ENCODE measurements at places on chromosomes 11 and 22.

DNA sequence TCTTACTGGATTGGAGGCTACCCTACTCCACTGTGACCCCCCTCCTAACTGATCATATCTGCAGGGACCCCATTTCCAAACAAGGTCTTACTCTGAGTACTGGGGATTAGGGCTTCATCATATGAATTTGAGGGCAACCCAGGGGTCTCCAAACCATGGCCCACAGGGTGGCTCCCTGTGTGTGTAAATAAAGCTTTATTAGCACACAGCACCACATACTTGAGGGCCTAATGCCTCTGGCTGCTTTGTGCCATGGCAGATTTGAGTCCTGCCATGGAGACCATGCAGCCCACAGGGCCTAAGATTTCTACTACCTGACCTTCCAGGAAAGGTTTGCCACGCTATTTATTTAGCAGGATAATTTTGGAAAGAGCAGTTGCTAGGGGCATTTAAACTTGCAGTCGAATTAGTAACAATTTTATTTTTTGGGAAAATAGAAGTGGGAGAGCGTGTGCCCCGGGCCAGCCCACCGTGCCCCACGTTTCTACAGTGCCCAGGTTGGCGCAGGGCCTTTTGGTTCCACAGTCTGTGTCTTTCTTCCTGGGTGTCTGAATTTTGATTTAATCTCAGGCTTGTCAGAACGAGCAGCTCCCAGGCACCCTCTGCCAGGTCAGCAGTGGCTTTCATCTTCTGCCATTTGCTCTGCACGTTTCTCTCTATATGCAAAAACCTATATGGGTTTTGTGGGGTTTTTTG, 92.3 kb downstream of the KCNQ1 start:
- DNase-seq = no peak

DNA sequence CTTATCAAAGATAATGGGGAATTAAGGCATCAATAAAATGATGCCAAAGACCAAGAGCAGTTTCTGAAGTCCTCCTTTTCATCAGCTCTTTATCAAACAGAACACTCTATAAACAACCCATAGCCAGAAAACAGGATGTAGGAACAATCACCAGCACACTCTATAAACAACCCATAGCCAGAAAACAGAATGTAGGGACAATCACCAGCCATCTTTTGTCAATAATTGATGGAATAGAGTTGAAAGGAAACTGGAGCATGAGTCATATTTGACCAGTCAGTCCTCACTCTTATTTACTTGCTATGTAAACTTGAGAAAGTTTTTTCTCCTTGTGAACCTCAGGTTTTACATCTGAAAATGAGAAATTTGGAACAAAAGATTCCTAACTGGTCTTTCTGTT, 10.0 kb downstream of the MS4A2 start:
- no peak for DNase-seq

GRCh38 chr22:41857155-41857859, 24.4 kb downstream of the SREBF2 start:
- peak; percentile 76 for DNase-seq

DNA sequence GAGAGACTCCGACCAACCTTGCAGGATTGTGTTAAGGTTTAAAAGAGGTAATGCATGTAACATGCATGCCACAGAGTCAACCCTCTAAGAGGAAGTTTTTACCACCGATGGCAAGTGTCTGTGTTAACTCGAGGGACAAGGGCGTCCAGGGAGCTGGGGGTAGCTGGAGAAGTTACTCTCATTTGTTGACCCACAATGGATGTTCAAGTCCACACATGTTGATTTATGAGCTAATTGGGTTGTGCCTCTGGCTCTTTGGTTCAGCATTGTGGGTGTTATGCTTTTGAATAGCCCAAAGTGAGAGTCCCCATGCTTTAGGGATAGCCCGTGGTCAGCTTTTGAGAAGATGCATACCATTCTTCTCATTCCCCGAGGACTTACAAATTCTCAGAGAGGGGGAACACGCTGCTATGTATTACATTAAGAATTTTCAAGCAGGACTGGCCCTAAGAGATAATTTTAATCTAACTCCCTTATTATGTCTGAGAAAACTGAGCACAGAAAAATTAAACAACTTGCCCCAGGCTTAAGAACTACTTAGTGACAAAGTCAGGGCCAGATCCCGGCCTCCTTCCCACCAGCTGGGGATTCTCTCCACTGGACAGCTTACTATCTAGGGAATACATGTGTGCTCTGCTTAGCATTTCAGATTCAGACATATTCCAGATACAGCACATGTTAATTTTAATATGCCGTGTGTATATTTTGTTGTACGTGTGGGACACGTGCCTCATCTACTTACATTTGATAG, 5.2 kb upstream of the PLET1 start:
- no peak for DNase-seq

GRCh38 chr22:20439928-20440575, 2.4 kb upstream of the SCARF2 start:
- DNase-seq = no peak

DNA sequence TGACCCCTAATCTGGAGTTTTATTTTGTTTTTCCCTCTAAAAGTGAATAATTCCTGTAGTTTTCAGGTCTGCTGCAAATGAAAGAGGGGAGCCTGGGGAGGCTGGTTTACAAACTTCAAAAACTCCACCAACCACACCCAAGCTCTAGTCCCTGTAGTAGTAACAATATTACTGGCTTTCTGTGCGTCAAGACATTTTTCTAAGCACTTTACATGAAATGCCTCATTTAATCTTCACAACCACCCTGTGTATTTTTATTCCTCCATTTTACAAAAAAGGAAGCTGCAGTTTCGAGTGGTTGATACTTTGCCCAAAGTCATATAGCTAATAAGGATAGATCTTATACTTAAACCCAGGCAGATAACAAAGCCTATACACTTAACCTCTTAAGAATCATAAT, 23.5 kb downstream of the CTNND1 start:
- DNase-seq = no peak

- DNase-seq = no peak
Measured at GRCh38 chr11:27397624-27398399, 34.8 kb upstream of the CCDC34 start.

DNA sequence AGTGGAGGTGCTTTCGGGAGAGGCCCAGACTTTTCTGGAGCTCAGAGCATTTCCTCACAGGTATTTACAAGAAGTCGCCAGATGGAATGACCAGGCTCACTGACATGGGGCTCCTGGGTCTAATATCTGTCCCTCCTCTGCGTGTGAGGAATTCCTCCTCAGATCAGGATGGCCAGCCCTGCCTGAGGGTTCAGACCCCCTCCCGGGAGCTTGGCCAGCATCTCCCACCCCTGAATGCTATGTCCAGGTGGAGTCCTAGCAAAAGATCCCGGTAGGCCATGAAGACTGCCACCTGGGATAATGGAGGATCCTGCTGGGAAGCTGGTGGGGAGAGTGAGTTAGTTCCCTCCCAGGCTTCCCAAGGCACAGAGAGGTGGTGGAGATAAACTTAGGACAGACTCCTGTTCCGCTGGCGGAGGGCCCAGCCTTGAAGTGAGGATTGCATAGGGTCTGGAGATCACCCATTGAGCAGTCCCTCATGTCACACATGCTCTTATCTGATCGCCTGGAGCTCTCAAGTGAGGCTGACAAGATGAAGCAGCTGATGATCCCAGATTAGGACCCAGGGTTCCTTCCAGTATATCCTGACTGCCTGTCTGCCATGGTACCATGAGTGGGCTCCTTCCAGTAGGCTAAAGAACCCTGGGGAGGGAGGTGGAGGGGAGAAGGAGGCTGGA, 5.7 kb downstream of the OAF start:
- no peak for DNase-seq

- no peak for DNase-seq
Measured at GRCh38 chr11:66345316-66345649, 379 bp upstream of the BRMS1 start.

DNA sequence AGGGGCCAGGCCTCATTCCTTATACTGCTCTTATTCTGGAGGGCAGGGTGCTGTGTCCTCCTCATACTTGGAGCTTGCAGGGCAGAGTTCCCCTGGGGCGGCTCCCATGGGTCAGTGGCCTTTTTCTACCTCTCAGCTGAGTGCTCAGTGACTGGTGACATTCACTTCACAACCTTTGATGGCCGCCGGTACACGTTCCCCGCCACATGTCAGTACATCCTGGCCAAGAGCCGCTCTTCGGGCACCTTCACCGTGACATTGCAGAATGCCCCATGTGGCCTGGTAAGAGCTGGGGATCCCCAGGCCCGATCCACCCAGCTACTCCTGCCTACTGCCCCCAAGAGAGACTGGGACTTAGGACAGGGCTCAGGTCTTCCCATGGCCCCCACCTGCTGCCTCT, 14.5 kb downstream of the OTOG start:
- DNase-seq = no peak

DNA sequence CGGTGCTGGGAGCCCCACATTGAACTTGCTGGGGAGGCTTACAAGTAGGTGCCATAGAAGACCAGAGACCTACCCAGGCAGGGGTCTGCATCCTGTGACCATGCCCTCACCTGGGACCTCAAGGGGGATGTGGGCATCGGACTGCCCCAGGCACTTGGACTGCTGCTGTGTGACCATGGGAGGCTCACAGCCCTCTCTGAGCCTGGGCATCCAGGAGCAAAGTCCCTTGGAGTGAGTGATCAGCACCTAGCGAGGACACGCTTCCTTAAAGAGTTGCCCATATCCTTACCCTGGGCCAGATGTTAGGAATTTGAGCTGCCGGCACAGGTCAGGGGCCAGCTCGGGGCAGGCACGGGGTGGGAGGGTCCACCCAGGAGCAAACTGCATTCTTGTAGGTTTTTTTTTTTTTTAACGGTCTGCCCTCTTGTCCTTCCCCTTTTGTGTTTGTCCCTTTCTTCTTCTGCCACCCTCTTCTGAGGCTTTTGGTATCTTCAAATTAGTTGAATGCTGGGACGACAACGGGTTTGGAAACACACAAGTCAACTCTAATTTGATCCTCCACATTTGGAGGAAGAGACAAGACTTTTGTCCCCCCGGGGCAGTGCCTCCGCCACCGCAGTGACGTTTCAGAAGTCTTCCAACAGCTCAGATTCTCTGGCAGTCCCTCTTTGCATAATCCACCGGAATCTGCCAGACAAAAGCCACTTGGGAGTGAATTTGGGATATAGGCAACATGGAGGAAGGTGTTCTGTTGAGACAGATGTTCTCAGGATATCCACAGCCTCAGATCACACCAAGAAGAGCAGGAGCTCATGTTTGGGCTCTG, 46.1 kb upstream of the LINC01488 start:
- DNase-seq = no peak

DNA sequence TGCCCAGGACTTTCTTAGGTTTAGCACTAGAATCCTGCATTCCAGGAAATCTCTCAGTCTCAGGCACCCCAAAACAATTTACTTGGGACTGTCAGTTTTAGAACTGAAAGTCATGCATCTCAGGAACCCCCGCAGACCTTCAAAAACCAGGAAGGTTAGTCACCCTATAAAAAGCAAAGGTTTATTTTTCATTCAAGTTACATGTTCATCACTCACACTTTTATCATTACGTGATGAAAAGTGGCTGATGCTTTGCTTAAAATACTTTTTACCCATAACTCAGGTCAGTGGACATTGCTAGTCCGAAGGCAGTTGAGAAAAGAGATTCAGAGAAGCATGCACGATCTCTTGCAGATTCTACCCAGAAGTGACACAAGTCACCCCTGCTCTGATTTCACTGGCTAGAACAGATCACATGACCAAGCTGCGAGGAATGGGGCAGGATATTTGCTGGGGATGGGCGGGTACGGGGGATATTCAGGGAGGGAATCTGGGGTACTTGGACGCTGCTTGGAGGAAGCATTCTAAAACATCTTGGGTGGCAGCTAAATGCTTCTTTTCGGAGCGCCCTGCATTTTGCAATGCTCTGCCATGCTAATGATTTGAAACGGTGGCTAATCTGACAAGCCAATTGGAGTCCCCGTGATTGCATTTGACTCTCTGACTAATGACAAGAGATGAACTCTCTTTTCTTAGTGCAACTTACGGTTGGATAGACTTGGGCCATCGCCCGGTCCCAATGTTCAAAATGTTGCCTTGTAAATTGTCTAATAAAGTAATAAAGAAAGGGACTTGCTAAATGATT, 110.2 kb downstream of the MIAT start:
- no peak for DNase-seq

GRCh38 chr11:88535916-88536547, 198.5 kb upstream of the CTSC start:
- DNase-seq = no peak

GRCh38 chr11:61695917-61696316, 15.7 kb downstream of the DAGLA start:
- DNase-seq = no peak
